CD8-positive, alpha-beta memory T cell (primary cell): ENCODE measurements at places on chromosomes 6 and 20. TPM values are rescaled to one million over a fixed set of nuclear protein-coding genes. Genes with fewer than 3 reads are reported as not detected.

- H3K27ac ChIP-seq, result no peak overlapping the region
- H3K27me3 ChIP-seq, result no peaks in the 10 kb centered on the region
- H3K4me1 ChIP-seq, result no peaks in the 10 kb centered on the region
- no peak for DNase-seq
These were observed 60.0 kb downstream of the DNAH8 start for GRCh38 chr6:38774929-38775707.

DNA sequence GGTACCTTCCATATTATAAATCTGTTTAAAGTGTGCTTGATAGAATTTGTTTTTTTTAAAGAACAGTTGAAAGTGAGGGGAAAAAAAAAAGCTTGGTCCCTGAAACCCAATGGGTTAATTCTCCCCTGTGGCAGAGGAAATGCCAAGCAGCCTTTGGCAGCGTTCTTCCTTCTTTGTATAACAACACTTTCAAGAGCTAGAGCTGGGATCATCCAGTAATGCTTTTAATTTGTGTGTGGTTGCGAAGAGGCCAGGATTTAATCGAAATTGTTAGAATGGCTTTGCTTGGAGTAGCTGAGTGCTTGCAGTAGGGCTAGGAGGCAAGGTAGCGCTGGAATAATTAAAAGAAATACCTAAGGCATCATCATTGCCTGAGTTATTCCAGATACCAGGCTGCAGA, 692.0 kb downstream of the DHX35 start:
- DNase-seq, result no peak
- H3K4me1 ChIP-seq, result no peaks in the 10 kb centered on the region
- H3K27ac ChIP-seq, result no peak overlapping the region
- no peaks in the 10 kb centered on the region for H3K36me3 ChIP-seq
- no peaks in the 10 kb centered on the region for H3K27me3 ChIP-seq
- no peak overlapping the region for H3K4me3 ChIP-seq

DNA sequence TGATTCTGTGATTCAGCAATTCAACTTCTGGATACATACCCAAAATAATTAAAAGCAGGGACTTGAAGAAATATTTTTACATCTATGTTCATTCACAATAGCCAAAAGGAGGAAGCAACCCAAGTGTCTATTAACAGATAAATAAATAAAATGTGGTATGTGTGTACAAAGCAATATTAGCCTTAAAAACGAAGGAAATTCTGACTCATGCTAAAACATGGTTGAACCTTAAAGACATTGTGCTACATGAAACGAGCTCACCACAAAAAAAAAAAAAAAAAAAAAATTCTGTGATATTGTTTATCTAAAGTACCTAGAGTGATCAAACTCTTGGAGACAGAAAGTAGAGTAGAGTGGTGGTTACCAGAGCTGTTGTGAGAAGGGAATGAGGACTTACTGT, 54.8 kb upstream of the TFAP2D start:
- no peak overlapping the region for H3K4me3 ChIP-seq
- no peak for DNase-seq
- H3K36me3 ChIP-seq, result no peaks in the 10 kb centered on the region
- no peaks in the 10 kb centered on the region for H3K4me1 ChIP-seq
- no peaks in the 10 kb centered on the region for H3K27me3 ChIP-seq
- H3K27ac ChIP-seq, result no peak overlapping the region

Gene PTCRA
- total RNA-seq, result not detected

Gene ARFGEF2
- total RNA-seq, result 36.6 TPM
